ENCODE measurements at places on chromosomes 7 and 10.

DNA sequence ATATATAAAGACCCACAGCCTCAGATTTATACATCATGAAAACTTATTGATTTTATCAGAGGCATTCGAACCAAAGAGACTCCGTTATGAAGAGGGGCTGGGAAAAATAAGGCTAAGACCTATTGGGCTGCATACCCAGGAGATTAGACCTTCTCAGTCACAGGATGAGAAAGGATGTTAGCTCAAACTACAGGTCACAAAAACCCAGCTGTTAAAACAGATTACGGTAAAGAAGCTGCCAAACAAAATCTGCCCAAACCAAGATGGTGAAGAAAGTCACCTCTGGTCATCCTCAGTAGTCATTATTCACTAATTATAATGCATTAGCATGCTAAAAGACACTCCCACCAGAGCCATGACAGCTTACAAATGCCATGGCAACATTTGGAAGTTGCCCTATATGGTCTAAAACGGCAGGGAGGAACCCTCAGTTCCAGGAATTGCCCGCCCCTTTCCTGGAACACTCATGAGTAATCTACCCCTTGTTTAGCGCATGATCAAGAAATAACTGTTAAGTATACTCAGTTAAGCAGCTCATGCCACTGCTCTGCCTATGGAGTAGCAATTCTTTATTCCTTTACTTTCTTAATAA is 362.5 kb upstream of the PCDH15 start:
- no peak for DNase-seq

DNA sequence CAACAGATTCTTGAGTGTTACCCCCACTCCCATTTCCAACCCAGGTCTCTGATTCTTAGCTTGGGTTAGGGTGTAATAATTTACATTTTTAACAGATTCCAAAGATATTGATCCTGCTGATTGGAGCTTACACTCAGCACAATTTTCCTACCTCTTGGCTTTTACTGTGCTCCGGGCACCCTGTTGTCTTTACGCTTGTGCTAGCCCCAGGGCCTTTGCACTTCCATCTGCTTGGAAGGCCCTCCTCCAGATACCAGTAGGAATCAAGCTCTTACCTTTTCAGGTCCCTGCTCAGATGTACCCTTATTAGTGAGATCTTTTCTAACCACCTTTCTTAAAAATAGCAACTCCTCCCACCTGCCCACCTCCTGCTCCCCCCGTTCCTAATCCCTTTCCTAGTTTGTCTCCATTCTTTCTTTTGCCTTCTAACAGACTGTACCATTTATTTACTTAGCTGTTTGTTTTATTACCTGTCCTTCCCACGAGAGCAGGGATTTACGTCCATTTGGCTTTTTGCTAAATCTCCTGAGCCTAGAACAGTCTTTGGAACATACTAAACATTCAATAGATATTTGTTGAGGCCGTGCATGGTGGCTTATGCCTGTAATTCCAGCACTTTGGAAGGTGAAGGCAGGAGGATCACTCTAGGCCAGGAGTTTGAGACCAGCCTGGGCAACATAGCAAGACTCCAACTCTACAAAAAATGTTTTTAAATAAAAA is 316.3 kb downstream of the PRPF18 start:
- DNase-seq, result no peak

DNA sequence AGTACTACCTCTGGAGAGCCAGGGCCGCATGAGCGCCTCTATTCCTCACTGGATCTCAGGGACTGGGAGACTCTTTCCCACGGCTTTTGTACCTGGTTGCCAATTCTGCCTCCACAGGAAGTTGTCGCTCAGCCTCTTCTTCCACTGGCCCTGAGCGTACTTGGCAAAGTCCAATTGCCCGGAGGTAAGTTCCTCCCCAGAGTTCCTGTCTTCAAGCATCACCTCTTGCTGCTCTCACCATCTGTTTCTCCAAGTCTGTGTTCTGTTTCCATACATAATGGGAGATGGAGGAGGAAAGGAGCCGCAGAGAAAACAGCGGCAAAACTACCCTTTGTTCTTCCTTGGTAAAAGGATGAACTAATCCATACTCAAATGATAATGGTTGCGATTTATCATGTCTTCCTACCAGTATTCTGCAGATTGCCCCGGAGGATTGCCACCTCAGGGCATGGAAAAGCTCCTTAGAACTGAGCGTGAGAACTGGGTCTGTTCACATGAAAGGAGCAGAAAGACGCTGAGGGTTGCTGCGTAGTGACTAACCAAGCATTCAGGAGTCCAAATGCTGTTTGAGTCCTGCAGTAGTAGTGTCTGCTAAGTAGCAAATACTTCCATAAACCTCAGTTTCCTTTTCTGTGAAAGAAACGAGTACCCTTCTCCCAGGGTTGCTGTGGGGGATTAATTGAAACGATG is 170.2 kb upstream of the GLI3 start:
- no peak for DNase-seq

DNA sequence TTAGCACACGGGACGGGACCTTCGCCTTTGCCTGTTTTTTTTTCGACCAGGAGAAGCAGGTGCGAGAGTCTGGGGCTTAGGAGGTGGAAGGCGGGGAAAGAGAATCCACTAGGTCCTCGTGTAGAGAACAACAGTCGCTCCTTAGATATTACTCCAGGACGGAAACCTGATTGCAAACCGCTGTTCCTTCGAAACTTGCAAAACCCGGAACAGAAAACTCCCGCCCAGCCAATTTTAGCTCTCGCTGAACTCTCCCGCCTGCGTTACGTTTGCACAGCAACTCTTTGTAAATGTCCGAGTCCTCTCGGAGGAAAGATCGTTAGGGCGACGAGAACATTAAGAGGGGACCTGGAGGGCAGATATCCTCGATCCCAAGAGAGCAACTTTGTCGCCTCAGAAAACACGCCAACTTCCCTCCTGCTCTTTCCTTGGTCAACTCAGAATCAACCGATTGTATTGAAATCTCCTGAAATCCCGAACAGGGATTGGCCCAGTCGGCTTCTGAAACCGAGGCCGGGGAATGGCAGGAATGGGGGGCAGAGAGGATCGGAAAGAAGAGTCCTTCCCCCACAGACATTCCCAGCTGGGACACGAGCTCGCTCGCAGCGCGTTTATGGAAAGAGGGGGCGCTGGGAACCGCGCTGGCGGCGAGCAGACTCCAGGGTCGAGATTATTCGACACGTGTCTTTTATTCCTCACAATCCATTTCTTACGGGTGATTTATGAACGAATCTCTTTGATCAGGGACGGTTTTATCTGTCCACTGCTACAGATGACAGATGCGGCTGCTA is 9.9 kb downstream of the TWIST1 start:
- DNase-seq, result peak; percentile 77

GRCh38 chr10:65816536-65816935 is 1109.3 kb upstream of the LRRTM3 start:
- no peak for DNase-seq

DNA sequence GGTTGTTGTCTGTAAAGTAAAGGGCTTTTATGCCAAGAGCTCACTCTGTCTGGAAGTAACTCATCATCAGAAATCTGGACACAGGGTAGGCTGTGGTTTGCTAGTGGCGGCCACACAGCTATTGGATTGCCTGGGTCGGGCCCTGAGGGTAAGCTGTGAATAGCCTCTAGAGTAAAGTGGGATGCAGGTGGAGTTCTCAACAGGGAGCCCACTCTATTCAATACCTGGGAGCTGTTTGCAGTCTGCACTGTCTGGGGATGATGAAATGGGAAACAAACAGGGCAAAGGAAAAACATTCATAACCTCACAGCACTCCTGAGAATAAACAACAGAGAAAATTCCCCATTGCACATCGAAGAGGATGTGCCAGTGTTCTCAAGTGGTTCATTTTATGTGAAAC is 582.6 kb downstream of the CALN1 start:
- no peak for DNase-seq

GRCh38 chr7:135970045-135970444 is 7.1 kb downstream of the MTPN start:
- no peak for DNase-seq

DNA sequence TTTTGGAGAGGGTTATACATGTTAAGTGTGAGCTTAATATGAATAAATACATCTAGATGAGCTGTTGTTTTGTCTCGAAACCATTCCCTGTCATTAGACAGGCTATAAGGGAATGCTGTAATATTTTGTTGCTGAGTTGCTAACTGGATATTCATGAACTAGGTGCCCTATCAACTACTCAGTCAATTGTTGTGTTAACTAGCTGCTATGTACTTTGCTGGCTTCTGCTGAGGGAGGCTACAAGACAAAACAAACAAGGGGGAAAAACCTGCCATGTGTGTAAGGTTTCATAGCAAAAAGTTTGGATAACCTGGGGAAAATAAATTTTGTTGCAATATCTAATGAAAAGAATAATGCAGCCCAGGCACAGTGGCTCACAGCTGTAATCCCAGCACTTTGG is 110.4 kb downstream of the CSTF2T start:
- no peak for DNase-seq

DNA sequence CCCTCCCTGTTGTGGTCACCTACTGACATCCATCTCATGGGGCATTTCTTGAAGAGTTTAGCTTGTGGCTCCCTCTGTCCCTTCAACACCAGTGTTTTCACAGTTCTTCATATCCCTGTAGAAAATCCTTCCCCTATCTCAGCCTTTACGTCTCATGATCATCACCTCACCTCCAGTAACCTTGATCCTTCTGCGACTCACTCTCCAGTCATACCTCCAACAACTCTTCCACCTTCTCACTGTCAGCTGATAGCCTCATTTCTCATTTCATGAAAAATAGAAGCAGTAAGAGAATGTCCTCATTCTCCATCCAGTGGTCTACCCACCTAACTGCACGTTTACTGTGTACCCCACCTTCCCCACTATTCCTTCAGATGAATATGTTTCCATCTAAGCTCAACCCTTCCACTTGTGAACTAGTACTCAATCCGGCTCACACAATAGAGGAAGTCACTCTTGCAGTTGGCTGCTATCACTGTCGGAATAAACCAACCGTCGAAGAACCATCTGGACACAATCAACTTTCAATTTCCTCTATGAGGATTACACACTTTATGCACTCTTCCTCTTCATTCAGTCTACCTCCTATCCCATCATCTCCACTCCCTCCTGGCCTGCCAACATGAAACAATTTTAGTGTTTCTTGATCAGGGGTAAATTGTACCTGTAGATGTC is 256.0 kb downstream of the AHR start:
- DNase-seq, result no peak

- DNase-seq, result peak; percentile 74
Observed at GRCh38 chr10:31771331-31771831, 157.2 kb downstream of the ARHGAP12 start.

GRCh38 chr7:93921607-93922566 is at the start of gene GNG11:
TSS of gene GNG11 (plus strand) at chr7:93921735. CDS start at chr7:93922138, 403 bp downstream.
- DNase-seq, result peak; percentile 90

DNA sequence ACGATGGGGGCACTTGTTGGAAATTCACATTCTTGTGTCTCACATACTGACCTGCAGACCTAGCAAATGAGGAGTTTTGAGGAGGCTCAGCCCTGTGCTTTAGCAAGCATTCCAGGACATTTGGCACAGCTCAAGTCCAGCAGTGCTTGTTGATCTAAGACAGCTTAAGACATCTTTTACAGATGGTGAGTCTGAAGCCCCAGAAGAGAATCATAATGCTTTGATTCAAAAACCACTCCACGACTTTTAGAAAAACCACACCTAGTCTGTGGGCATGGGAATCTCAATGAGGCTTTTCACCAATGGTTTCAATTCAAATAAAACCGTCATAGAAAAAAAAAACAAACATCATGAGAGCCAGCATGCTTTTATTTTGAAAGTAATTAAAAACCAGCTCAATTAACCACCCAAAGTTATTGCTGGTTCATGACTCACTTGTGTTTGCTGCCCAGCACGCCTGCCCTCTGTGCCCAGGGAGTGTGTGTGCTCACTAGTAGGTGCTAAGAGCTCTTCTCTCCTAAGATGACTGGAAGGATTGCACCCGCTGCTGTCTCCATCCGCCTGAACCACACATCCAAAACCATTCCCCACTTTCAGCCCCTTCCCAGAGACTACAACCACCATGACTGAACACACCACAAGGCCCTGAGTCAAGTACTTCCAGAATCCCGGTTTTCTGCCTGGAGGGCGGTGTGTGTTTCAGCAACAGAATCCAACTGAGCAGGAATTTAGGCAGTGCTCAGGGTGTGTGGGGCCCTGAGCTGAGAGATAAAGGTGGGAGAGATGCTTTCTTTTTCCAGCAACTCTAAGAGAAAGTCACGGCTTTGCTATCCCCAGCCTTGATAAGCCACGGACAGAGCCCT is 130.2 kb upstream of the ADAM12 start:
- no peak for DNase-seq

DNA sequence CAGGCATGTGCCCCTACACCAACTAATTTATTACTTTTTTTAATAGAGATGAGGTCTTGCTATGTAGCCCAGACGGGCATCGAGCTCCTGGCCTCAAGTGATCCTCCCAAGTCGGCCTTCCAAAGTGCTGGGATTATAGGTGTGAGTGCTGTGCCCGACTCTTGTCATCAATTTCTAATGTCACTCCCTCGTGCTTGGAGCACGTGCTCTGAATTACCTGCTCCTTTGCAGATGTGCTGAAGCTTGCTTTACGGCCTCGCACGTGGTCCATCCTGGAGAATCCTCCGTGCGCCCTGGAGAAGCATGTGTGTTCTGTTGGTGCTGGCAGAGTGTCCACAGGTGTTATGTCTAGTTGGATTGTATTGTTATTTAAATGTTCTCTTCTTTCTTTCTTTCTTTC is 11.8 kb upstream of the UBE3C start:
- no peak for DNase-seq

GRCh38 chr7:100975371-100975821 is 6.0 kb downstream of the MUC12 start:
- no peak for DNase-seq

DNA sequence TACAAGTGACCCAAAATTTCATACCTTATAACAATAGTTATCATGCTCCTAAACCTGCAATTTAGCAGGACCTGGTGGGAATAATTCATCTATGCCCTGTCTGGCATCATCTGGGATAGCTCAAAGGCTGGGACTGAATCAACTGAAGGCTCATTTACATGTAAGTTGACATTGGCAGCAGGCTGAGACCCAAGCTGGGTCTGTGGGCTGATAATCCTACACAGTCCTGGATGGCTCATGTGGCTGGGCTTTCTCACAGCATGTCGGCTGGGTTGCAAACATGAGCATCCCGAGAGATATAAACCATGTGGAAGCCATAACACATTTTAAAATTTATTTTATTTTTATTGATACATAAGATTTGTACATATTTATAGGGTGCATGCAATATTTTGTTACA is 19.5 kb upstream of the ABCB5 start:
- DNase-seq, result no peak

- no peak for DNase-seq
Observed at GRCh38 chr7:129890090-129890489, 62.7 kb downstream of the UBE2H start.

- DNase-seq, result peak; percentile 50
Observed at GRCh38 chr10:108911814-108912541, 1011.3 kb downstream of the XPNPEP1 start.

DNA sequence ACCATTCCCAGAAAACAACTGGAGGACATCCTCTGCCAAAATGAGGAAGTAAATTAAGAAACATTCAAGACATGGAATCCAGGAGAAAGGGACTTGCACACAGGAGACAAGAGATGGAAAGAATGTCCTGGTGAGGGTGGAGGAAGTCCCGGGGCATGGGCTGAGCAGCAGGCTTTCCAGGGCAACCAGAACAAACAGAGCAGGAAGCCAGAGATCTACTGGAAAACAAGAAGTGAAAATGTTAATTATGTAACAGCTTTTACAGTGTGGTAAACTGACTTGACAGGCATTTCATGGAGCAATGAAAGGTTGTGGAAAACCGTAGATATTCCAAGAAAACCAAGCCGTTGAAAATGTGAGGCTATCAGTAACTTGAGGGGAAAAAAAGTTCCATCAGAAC is 55.2 kb upstream of the ZNF746 start:
- DNase-seq, result no peak
